ENCODE measurements at places on chromosomes 1 and 21.

DNA sequence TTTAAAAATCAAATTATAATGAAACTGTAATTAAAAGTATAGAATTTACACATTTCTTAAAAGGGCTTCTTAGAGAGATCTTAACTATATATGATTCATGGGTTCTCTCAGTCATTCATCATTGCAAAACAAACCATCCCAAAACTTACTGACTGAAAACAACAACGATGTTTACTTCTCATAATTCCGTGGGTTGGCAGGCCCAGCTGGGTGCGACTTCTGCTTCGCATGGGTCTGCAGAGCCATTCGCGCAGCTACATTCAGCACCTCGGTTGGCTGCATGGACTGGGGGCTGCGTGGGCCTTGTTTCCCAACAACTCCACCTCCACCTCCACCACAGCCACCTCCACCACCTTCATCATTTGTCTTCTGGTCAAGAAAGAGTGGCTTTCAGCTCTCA lies 4.0 kb downstream of the SLAMF8 start:
- no peak for DNase-seq

DNA sequence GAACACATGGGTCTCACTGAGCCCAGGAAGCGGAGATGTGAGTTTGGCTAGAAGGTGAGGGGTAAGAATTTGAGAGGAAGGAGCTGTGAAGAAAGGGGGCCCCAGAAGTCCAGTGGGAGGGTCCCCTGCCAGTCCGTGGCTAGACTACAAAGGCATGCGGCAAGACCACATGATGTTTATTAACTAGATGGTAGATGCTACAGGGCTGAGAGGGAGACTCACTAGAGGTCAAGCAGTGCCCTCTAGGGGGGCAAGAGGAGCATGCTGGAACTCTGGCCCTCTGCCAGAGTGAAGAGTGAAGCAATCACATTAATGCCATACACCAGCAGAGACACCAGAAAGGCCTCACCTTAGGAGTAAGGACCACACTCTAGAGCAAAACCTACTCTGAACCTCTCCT lies 12.2 kb downstream of the KIAA0319L start:
- DNase-seq, result peak; percentile 39

DNA sequence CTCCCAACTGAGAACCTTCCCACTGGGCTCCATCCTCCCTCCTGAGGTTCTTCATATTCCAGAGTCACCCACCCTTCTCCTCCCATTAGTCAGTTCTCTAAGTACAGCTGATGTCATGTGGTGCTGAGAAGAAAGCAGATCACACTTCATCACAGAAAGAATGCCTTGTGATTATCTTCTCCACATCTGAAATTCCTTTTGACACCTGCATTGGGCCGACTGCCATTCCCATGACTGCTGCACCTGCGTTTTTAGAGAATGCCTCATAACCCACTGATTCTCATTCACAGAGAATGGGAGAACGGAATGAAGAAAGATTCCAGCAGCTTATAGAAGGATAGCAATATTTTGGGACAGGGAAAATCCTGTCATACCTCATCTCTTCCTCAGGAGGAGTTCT lies 14.3 kb downstream of the LEPR start:
- no peak for DNase-seq

DNA sequence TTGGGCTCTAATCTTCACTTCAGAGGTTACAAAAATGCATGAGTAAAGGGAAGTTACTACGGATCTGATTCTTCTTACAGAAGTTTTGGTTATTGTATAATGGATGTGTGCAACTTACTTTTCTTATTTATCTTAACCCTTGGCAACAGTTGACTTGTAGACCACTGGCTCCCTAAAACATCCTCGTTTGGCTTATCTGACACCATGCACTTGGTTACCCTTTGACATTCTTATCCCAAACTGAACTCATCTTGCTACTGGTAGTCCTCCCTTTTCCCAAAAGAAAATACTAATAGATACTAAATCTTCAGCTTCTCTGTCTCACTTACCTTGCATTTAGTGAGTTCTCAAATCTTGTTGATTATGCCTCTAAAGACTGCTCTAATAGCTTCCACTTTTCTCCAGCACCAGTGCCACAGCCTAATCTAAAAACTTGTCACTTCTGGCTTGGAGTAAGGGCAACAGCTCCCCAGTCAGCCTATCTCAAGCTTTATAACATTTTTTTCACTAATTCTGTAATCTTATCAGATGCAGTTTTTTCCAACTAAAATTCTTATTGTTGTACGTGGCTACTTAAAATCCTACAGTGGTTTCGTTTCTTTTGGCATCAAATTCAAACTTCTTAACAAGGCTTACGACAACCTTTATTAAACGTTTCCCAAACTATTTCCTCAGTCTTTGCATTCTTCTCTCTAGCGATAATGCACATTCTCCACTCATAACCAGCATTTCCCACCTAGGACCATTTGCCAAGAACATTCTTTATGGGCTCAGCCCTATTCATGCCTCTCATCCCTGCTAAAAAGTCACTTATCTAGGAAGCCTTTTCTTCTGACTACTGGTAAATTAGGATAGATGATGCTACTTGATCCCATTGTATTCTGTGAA lies 204.2 kb downstream of the KCNT2 start:
- DNase-seq, result no peak

- DNase-seq, result no peak
These were observed 805.9 kb upstream of the ADAMTS5 start for GRCh38 chr21:27772816-27773215.

- no peak for DNase-seq
These were observed 36.5 kb downstream of the PIK3CD start for GRCh38 chr1:9687874-9688582.

DNA sequence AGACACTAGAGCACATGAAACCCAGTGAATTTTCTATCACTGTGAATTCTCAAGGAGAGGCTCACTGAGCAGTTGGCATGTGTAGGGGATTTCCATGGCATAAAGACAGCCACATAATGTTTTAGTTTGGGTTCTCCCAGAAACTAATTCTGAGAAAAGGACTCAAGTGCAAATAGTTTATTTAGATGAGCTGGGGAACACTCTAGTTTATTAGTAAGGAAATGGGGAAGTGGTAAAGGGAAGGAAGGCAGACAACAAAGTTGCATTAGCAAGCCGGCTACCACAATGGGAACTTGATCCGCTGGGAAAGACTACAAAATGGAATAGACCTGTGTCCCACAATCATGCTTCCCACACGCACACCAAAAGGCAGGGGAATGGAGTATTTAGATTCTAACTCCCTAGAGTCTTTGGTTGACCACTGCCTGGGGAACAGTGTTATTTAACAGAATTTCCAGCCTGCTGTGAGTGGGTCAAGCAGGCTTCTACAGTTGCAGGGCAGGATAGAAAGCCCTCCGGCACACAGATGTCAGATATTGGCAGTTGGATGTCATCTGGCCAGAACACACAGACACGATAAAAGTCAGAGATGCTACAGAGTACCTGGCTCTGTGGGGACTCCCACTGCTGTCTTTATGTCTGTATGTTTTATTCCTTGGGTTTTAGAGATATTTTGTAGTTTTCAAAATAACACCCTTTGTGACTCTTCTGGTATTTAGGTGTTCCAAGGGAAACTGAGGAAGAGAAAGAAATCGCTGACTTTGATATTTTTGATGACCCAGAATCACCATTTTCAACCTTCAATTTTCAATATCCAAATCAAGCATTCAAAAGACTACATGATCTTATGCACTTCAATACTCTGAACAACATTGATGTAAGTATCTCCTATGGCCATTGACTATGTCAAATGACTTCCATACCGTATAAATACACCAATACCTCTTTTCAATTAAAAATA lies 150.1 kb downstream of the PLA2G4A start:
- no peak for DNase-seq

- DNase-seq, result no peak
These were observed 163.3 kb downstream of the TM2D1 start for GRCh38 chr1:61561666-61562065.

DNA sequence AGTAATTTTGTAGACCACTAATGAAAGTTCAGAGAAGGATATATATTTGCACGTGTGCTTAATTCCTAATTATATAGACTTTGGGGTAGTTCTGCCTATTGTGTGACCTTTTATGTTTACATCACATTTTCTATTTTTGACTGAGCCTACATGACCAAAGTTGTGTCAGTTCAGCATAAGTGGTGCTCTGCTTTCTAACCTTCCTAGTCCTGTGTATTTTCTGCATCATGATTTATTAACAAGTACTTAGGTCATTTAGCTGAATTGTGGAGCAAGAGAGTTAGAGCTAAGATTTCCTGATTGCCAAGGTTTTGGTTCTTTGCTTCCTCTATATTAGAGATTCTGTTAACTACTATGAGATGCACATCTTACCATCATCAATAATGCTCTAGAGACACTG lies 176.0 kb downstream of the C1orf21 start:
- no peak for DNase-seq

DNA sequence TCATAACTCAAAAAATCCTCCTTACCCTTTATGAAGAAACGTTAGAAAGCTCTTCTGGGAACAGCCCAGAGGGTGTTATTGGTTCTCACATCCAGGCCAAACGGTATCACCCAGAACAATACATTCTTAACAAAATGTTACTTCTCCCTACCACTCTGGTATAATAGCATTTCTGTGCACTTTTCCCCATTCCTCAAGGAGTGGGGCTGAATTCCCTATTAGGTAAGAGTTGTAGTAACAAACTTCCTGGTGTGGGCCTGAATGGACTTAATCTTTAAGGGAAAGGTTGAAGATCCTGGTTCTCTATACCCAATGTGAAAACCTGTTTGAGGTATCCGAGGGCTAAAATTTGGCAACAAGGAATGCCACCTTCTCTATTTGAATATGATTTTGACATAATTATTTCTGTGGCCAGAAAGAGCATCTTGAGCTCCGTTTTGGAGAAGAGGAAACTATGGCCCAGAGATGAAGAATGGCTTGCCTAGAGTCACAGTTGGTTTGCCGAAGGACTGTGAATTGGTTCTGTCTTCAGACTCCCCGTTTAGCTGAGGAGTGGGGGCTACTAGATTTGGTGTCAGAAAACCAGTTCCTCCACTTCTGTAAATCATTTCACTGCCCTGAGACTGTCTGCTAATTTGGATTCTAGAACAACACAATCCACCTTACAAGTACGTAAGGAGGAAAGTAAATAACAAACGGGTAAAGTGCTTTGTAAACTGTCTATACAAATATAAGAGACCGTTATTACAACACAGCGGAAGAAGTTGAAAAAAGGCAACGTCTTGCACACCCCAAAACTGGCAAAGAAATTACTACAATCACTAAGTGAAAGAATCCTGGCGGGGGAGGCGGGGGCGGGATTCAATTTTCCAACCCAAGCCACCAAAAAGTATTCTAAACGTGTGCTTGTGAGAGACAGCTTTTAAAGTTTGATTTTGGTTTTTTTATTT lies 2.3 kb downstream of the ANP32E start:
- DNase-seq, result no peak

DNA sequence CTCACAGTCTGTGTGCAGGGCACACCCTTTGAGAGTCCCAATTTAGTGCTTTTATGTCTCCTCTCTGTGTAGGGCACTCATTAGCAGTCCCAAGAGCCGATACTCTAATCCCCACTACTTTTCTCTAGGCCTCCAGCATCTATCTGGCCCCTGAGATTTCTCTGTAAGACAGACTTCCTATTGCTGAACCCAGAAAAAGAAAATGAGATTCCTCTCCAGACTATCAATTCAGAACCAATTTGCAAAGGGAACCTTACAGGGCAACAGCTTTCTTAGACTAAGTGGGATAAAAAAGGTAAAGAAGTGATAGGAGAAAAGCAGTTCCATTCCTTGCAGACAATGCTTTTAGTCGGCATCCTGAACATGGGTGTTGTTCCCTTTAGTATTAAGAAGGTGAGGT lies 172.2 kb downstream of the EDEM3 start:
- no peak for DNase-seq

GRCh38 chr1:155970531-155971167 lies 7.7 kb downstream of the ARHGEF2 start:
- DNase-seq, result no peak

DNA sequence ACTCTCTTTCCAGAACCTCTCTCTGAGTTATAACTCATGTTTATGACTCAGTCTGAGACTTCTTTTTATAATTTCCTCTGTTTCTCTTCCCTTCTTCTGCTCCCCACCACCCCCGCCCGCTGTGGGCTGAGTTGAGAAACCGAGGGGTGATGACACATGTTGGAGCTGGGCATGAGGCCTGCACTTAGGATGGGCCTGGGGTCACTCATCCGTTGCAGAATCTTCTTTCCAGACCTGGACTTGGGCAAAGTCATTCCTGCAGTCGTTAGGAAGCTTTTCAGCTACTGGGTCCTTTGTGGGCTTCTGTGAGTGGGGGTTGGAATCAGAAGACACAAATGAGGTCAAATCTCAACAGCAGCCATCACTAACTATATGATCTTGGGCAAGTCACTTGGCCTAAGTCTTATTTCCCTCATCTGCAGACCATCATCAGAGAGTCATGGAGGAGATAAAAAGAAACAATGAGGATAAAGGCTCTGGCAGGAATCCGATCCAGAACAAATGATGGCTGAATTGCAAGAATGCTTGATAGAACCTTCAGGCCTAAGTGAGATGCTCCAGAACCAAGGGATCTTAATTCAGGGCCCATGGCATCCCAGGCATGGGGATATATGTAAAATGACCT lies 53.4 kb downstream of the RPS6KA1 start:
- DNase-seq, result no peak

GRCh38 chr1:41474490-41475271 lies 9.8 kb downstream of the EDN2 start:
- DNase-seq, result no peak

DNA sequence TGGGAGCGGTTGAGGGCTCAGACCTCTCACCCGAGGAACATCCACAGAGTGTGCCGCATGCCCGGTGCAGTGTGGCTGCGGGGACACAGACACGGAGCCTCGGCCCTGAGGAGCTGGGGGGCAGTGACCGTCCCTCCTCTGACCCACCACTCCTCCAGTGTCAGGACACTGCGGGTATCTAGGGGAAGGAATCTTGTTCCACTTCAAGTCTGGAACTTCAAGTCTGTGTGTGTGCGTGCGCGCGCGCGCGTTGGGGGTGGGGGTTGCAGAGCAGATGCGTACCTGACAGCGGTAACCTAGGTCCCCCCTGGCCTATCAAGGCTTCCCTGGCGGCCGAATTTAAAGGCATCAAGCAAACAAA lies 17.3 kb downstream of the PCSK9 start:
- DNase-seq, result no peak

- no peak for DNase-seq
These were observed 102.9 kb downstream of the PTPRC start for GRCh38 chr1:198741744-198742143.

DNA sequence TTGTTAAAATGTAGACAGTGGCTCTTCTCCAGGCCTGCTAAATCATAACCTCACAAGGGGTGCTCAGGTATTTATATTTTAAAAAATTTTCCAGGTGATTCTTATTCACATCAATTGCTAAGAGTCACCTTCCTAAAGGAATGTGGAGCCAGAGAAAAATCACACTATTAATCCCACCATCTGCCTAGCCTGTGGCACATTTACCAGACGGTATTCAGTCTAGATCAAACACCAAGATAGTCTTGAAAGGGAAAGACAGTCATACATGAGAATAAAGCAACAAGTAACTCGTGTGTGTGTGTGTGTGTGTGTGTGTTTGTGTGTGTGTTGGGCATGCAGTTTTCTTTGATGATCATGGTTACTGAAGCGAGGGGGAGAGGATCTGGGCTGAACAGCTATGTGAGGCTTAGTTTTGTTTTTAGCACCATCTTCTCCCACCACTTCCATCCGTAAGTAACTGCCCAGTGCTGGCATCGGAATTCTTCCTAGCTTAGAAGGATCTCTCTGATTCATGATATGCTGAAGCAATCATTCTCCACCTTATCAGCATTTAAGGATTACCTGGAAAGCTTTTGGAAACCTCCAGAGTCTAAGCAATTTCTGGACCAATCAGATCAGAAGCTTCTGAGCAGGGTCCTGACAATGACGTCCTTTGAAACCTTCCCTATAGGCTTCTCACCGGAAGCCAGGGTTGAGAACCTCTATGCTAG lies 2.4 kb upstream of the DPT start:
- no peak for DNase-seq
